ENCODE measurements at places on chromosomes 3 and 15.

DNA sequence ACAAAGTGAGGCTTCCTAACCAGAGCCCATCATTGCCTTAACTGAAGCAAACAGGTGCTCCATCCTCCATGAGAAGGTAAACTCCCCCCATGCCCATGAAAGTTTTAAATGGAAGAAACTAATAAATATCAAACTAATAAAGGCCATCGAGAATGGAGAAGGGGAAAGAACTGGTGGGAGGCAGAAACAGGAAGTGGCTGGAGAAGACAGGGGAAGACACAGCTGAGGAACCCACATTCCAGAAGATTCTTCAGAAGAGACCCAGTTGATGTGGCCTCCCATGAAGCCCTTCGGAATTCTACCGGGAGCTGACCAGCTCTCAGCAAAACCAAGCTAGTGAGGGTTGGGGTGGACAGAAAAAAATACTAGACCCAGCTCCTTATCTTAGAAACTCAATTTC is 41.6 kb downstream of the SH3BP5 start:
- DNase-seq = no peak

DNA sequence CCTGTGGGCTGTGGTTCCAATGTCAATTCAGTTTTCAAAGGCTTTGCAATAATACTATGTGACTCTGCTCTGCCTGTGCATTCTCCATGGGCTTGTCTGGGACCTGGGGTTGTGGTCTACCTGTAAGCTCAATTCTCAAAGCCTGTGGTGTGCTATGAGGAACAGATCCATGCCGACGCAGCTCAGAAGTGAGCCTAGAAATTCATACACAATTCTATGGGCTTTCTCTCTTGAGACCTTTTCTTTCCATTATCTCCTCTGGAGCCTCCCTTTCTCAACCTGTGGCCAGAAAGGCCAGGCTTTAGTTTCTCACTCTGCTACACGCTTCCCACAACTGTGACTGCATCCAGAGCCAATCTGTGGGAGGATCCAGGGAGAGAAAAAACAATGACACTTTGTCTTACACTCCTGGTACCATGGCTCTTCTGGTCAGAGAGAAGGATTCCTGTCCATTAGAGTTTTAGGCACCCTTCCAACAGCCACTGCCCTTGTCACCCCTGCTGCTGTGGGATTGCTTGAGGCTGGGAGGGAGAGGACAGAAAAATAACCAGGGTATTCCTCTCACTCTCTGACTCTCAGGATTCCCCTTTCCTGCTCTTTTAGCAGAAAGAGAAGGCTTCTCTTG is 34.1 kb upstream of the KLF13 start:
- DNase-seq = no peak

DNA sequence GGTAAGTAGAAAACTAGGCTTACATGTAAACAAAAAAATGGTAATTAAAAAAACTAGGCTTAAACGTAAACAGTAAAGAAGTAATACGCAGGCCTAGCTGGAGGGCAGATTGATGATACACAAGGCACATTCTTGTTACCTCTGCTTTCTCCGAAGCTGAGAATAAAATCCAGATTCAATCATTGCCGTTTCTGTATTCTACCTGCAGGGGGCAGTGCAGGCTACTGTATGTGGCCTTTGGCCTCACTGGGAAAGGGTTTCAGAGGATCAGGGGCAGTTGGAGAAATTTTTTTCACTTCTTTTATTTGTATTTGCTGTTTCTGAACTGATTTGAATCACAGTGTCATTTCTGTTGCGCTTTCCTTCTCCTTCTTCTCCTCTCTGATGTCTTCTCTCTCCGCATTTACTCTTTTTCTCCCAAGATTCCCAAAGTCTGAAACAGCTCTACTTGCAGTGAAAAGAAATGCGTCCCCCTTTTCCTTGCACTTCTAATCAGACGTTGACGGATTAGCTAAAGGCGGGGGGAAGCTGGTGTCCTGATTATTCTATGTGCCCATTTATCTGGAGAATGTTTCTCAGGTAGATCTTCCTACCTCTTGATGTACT is 67.1 kb upstream of the MCTP2 start:
- DNase-seq = no peak

GRCh38 chr3:184864000-184864399 is 52.0 kb downstream of the VPS8 start:
- DNase-seq = no peak

DNA sequence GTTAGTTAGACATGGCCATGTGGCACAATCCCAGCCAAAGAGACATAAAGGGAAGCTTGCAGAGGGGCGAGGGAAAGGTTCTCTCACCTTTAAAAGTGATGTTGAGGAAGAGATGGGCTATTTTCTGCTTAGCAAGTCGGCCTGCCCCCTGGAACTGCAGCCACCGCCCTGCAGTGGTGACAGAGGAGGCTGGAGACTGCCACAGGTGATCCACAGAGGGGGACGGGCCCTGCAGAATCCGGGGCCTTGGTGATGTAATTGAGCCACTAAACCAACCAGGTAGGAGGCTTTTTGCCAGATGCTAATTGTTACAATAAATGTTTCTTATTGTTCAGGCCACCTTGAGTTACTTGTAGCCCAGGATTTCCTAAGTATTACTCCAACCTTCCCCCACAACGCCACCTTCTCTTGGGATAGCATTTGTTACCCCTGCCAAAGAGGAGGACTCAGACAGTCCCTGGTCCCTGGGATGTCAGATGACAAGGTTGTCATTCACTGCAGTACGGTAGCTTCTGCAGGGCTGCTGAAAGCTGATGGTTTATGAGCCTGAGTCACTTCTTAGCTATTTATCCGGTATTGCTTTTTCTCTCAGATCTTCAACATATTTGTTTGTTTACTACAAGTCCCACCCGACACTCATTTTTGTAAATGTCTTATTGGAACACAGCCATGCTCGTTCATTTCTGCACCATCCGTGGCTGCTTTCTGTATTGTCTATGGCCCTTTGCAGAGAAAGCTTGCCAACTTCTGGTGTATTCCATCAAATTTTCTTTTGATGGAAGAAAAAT is 63.3 kb upstream of the SEC61A1 start:
- DNase-seq = no peak

DNA sequence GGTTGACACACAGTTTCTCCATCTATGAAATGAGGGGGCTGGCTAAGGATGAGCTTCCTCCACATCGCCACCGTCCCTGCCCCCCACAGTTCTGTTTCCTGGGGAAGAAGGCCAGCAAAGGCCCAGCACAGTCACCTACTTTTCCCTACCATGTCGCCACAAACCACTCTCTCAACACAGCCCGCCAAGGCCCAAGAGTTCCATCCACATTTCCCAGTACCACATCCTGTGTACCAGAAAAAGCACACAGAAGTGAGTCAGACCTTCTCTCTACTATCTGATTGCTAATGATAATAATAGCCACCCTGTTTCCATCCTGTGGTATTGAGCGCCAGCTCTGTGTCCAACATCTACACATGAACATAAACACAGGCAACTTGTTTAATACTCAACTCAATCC is 30.3 kb upstream of the C15orf39 start:
- no peak for DNase-seq

DNA sequence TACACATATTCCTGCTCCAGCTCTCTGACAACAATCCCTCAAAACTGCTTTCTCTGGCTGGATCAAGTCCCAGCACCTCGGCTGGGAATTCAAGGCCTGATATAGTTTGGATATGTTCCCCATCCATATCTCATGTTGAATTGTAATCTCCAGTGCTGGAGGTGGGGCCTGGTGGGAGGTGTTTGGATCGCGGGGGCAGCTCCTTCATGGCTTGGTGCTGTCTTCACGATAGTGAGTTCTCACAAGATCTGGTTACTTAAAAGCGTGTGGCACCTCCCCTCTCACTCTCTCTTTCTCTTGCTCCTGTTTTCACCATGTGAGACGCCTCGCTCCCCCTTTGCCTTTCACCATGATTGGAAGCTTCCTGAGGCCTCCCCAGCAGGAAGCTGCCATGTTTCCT is 47.4 kb upstream of the SYN2 start:
- no peak for DNase-seq

GRCh38 chr3:15535732-15536131 is 14.2 kb upstream of the COLQ start:
- no peak for DNase-seq

- no peak for DNase-seq
Measured at GRCh38 chr15:69454953-69455352, 2.3 kb downstream of the RPLP1 start.

GRCh38 chr3:113468539-113468938 is 27.2 kb upstream of the CFAP44 start:
- DNase-seq = no peak

GRCh38 chr15:87269566-87269965 is 987.0 kb downstream of the NTRK3 start:
- no peak for DNase-seq

GRCh38 chr3:62833538-62833937 is 41.7 kb downstream of the CADPS start:
- no peak for DNase-seq

- DNase-seq = no peak
Measured at GRCh38 chr15:78859971-78860719, 12.5 kb upstream of the MORF4L1 start.

- DNase-seq = no peak
Measured at GRCh38 chr3:112770032-112770626, 76.5 kb downstream of the CD200R1L start.

GRCh38 chr3:11238880-11239279 is 33.3 kb upstream of the ATG7 start:
- DNase-seq = no peak

GRCh38 chr3:108406661-108407206 is 103.7 kb downstream of the MYH15 start:
- DNase-seq = no peak

GRCh38 chr3:58874248-58874741 is 175.5 kb downstream of the CFAP20DC start:
- DNase-seq = no peak

DNA sequence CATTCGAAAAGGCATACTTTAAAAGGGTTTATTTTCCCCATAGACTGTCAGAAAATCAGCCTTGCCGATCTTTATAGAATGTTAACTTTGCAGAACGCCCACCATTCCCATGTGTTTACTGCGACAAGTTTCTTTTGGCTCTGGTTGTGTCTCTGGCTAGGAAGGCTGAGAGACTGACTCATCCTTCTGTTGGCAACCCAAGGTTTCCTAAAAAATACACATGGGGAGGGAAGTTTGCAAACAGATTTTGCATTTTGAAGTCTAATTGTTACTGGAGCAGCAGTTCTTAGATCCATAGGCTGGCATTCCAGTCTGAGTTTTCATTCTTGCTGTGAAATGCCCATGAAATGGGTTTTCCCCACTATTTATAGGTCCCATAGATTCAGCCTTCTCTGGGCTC is 37.9 kb upstream of the MINAR1 start:
- DNase-seq = no peak

DNA sequence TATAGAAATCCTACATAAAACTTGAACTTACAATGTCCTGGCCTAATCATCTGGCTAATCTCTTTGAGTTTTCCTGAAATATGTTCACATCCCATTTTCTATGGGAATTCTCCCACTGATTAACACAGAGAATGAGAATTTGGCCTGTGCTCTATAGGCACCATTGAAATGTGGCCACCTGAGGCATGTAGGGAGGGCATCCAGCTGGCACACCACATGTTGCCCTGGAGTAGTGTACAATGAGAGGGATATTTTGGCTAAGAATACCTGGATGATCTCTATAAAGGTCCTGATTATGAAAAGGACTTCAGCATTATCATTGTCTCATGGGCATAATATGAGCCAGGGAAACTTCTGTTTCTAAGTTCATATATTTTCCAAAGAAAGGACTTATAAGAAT is 324.0 kb downstream of the ZBTB20 start:
- DNase-seq = no peak

DNA sequence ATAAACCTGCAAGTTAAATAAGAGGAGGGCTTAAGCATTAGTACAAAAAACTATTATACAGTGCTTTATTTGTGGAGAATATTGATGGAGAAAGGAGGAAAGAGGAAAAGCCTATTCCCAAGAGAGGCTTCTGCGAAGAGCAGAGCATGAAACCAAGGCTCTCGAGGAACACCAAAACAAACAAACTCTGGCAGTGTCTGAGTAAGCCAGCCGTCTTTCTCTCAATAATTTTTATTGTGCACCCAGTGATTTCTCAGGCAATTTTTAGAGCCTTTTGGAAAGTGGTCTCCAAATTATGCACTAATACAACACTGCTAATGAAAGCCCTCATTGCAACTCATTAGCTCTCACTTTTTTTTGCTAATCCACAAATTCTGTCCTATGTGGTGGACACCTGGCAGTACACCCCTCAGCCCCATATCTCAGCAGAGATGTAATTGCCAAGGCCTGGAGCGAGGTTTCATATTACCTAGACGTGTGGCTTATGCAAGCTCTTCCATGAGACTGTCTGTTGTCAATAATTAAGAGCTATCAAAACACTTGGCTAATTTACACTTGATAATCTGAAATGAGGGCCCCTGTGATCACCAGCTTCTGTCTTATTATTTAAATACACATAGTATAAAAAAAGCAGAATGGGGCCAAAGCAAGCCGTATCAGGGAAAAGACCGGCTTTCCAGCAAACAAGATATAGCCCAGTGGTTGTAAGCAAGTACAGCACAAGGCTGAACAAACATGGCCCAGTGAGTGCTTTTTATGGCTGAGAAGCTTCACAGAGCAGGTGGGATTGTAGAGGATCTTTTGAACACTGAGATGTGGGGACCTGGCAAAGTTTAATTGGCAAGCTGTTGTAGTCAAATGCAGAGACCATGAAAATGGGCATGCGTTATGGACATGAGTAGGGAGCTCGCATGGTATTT is 216.9 kb downstream of the ROBO2 start:
- no peak for DNase-seq

GRCh38 chr15:67242708-67243111 is 11.8 kb downstream of the AAGAB start:
- no peak for DNase-seq

DNA sequence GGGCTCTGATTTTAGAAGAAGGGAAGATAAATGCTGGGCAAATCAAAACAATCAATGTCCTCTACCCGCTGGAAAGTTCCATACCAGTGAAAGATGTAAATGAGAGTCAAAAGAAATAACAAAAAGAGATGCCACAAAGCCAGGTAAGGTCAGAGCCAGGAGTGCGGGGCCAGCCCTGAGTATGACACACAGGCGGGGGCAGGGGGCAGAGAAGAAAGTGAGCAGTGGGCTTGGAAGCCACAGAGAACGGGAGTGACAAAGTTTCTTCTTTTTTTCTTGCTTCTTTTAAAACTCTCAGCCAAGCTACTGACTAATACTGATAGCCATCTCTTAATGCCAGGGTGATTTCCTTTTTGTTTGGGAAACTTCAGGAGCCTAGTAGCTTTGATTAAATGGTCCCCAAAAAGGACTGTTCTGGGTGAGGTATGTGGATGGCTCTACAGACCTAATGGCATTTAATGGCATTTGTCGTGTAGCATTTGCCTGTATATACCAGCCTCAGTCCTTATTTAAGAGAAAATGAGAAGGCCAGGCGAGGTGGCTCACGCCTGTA is 23.1 kb upstream of the TSEN2 start:
- no peak for DNase-seq

GRCh38 chr15:66950114-66950513 is 115.3 kb upstream of the SMAD3 start:
- no peak for DNase-seq

GRCh38 chr3:119955972-119956371 is 138.3 kb downstream of the GSK3B start:
- no peak for DNase-seq

Data from cortex of kidney (tissue), 1 donor.